ENCODE measurements at places on chromosomes 4 and X.

DNA sequence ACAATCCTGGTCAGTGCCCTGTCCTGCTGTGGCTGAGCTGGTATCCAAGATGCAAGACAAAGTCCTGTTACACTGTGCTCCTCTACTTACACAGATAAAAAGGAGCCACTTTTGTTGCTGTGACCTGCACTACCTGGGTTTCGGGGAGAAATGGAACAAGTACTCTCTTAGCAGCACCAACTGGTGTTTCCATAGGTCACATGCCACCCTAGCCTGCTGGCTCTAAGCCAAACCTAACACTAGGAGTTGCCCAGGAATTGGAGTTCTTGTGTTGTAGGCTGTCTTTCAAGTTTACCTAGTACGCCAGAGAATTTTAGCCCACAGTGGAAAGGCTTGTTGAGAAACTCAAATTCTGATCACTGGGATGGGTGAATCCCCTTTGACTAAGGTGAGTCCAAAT lies 727.4 kb downstream of the FAM133A start:
- DNase-seq, result no peak

- no peak for DNase-seq
These were observed 18.6 kb upstream of the TMEM185A start for GRCh38 chrX:149650162-149650561.

GRCh38 chrX:47148946-47149345 lies 3.9 kb downstream of the RBM10 start:
- DNase-seq, result no peak

GRCh38 chr4:113050371-113050755 lies 910 bp downstream of the ANK2 start:
- no peak for DNase-seq

DNA sequence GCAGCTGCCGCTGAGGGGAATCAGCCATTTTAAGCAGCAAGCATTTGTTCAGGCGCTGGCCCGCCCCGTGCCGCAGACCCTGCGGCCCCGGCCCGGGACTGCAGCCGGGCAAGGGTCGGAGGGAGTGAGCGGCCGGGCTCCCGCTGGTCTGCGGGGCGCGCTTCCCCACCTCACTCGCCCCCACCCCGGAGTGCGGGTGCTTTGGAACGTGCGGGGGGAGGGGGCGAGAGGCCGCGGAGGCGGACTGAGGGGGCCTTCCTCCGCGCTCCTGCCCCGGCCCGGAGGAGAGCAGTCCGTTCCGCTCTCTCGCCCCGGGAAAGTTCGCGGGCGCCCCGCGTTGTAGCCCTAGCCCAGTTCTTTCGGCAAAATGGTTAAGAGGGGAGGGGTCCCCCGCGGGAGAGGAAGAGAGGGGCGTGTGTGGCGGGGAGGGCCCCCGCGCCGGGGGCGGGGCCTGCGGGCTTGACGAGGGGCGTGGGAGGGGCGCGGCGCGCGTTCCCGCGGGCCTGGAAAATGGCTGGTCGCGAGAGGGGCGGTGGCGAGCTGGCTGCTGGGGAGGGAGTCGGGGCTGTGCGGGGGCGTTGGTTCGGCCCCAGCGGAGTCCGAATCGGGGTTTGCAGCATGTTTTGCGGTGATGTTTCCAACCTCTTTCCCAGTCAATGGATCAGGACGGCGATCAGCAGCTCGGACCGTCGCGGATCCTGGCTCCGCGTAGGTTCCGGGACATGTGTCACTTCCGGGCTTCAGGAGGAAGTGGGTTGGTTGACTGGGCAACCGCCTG lies 942 bp downstream of the ING2 start:
- peak; percentile 86 for DNase-seq

DNA sequence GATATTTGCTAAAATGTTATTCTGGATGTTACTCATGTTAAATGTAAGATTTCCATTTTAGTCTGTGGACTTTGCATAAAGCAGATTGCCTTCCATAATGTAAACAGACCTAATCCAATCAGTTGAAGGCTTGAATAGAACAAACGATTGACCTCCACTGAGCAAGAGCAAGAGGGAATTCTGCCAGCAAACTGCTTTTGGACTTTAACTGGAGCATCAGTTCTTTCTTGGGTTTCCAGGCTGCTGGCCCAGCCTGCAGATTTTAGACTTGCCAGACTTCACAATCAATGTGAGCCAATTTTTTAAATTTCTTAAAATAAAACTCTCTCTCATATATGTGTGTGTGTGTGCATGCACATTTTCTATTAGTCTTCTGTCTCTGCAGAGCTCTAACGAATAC lies 1248.8 kb downstream of the ADGRL3 start:
- DNase-seq, result no peak

- DNase-seq, result no peak
These were observed 15.1 kb downstream of the MCF2 start for GRCh38 chrX:139692908-139693307.

- no peak for DNase-seq
These were observed 98.3 kb upstream of the MAML3 start for GRCh38 chr4:140252141-140252741.

DNA sequence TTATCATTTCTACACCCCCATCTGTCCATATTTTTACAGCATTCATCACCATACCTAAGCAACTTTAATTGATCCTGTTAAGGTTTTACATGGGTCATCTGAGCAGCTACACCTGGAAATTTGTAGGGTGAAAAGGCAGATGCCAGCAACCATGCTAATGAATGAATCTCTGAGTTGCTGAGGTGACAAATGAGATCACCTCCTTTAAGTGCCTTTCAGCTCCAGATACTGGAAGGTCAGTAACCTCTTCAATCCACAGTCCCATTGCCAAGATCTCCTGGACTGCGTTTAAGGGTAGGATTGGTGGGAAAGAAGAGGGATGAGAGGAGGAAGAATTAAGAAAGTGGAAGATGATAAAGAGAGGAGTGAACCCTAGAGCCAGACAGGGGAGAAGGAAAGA lies 8.5 kb upstream of the BMP3 start:
- DNase-seq, result no peak

DNA sequence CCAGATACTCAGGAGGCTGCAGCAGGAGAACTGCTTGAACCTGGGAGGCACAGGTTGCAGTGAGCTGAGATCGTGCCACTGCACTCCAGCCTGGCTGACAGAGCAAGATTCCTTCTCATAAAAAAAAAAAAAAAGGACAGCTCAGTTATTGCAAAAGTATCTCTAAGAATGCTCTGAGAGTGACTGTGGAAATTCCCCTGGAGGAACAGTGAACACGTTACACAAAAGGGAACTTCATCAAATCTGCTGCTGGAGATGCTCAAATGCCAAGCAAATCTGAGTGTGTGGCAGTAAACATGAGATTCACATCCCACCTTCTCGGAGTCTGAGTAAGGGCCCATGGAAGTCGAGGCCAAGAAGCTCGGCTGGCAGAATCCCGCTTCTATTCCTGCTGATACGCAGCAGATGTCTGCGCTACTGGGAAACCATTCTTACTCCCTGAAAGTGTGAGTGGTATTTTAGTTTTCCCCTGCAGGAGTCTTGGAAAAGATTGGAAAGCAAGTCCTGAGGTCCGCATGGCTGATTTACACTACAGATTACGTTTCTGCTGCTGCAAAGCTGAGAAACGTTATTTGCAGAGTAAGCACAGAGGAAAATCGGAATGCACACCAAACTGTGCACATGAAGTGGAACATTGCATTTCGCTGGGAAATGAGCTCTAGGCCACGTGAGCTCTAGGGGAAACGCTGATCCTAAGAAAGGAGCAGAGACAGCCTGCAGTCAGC lies 162.9 kb downstream of the NSUN7 start:
- peak; percentile 84 for DNase-seq

DNA sequence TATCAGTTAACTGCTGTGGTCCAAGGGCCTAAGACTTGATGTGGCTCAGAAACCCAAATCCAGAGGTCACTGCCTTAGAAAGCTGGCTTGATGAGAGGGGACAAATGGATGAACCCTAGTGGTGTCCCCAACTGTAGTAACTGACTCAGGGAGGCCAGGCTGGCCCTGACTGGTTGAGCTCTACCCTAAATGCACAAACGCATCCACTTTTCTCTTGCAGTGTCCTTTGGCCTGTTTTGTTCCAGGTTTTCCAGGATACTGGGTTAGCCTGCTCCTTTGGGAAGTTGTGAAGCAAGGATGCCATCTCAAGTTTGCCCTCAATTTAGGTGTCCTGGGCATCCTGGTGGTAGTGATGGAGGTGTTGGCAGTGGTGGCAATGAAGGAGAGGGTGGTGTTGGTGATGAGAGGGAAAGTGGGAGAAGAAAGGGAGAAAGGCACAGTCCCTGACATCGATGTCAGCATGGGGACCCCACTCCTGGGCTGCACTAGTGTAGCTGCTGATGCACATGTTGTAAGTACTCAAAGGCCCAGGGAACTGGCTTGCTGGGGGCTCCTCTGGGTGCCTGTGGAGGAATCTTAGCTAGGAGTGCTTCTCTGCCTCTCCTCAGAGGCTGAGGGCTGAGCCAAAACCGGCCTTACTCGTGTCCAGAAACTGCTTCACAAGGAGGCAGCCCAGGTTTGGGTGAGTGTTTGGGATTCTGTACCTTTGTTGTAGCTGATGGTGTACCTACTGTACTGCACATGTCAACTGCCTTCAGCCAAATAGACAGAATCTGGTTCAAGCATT lies 2.9 kb upstream of the HAND2 start:
- DNase-seq, result no peak

- DNase-seq, result no peak
These were observed 10.0 kb downstream of the ZFP42 start for GRCh38 chr4:188005561-188005960.

GRCh38 chr4:150859453-150859852 lies 155.6 kb downstream of the LRBA start:
- no peak for DNase-seq

DNA sequence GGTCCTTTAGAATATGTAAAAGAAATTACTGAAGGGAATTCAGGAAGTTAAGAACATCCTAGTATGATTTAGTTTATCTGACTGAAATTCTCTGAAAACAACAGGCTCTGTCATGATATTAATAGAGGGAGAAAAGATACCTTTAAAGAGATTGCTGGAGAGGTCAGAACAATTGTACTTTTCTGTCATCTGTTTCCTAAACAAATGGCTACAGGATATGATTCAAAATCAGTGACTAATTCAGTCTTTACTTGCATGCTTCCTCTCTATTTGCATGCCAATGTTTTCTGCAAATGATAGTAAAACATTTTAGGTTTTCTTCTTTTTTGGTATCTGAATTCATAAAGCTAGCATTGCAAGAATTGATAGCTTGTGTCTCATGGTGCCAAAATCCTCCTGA lies 616.7 kb upstream of the PCDH7 start:
- DNase-seq, result no peak

DNA sequence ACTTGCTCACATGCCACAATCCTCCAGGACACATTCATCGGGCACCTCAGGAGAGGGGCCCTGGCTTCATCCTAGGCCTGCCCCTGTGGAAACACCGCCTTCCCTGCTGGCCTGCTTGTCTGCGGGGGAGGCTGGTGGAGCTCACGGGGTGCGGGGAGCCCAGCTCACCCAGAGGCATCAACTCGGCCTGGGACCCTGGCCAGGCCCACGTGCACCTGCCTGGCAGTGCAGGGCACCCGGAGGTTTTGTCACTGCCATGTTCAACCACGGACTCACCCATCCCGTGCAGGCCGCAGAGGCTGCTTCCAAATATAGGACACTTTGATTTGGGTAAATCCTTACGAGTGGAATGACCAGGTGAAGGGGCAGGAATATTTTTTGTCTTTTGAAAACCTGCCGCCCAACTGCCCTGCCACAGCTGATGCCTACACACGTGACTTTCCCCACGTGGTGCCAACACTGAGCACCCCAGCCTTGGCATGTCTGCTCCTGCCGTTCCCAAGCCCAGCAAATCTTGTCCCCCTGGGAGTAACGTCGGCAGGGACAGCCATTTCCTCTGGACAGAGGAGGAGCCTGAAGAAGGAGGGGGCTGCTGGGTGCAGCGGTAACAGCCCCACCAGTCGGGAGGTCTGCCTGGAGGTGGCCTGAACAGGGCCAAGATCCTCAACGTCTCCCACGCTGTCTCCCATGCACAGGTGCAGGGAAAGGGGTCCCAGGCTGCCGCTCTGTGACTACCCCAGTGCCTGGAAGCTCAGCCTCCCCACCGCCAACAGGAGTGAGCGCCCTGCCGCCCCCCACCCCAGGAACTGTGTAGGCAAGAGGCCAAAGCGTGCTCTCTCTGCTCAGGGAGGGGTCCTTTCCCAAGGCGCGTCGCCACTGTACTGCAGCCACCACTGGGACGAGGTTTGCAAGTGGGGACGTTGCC lies 8.5 kb downstream of the MXD4 start:
- no peak for DNase-seq

DNA sequence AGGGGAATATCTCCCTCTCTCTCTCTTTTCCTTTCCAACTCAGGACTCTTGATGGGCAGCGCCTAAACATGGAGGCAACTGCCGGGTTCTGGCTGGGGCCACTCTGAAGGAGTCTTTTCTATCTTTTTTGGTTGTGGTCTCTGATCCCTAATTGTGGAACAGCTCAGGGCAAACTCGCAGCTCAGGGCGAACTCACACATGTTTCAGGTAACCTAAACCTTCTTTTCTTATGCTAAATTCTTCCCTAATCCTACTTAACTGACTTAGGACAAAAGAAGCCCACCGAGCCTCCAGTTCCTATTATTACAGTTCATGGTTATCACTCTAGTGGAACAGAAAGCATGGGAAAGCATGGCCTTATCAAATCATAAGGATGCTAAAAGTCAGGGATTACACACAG lies 21.3 kb downstream of the ETDA start:
- DNase-seq, result no peak

GRCh38 chr4:7180938-7181337 lies 11.4 kb upstream of the SORCS2 start:
- DNase-seq, result no peak

- no peak for DNase-seq
These were observed 13.6 kb downstream of the CDKN2AIP start for GRCh38 chr4:183458005-183458404.

DNA sequence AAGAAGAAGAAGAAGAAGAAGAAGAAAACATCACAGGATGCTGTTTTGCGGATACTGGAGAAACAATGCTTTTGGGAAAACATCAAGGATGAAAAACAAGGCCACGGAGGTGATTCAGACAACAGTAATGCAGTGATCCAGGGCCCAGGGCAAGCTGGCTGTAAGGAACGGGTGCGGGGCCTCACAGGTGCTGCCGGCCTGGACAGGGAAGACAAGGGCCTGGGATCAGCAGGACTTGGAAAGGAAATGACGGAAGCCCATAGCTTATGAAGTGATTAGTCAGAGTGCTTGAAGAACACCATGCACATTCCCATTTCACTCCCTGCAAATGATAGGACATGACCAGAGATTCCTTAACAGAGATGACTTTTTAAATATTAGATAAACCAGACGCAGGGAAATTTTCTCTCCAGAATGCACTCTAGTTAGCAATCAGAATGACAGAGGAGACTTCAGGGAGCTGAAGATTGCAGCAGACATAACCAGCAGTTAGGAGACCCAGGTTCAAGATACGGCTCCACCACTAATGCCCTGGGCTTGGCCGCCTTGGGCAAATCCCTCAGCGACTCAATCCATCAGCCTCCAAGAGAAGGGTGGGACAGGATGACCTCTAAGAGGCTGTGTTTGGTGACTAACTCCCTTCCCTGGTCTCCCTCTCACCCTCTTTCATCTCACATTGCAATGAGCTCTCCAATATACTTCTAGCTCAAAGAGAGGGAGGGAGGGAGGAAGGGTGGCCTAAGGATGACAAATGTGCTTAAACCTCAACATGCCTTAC lies 54.1 kb downstream of the APBB2 start:
- DNase-seq, result no peak

- no peak for DNase-seq
These were observed 496.6 kb downstream of the IL1RAPL1 start for GRCh38 chrX:29083823-29084222.

- no peak for DNase-seq
These were observed 1321.1 kb downstream of the RAPGEF2 start for GRCh38 chr4:160423879-160424451.
